ENCODE measurements at places on chromosomes 12 and 14.

DNA sequence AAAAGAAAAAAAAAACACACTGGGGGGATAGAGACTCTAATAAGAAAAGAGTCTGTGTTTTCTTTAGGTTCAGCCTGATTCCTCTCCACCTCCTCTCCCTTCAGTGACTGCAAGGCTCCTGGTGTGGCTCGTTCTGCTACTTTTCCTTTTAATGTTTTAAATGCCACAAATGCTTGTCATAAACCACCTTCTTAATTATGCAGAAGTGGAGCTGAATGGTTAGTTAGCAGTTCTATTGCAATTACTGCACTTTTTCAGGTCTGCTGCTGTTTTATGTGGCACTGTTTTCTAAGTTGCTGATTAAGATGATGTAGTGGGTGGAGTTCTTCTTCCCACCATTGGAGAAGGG, 878.1 kb downstream of the DIO2 start:
- no peak for DNase-seq

GRCh38 chr14:32905013-32905412, 33.7 kb upstream of the NPAS3 start:
- DNase-seq, result no peak

GRCh38 chr12:127025545-127025944, 1241.4 kb upstream of the TMEM132C start:
- DNase-seq, result no peak

GRCh38 chr14:102580550-102581110, 11.8 kb upstream of the RCOR1 start:
- no peak for DNase-seq

- no peak for DNase-seq
These were observed 44.4 kb downstream of the ARL6IP4 start for GRCh38 chr12:123024819-123025391.

GRCh38 chr12:14510574-14510973, 57.1 kb downstream of the PLBD1 start:
- DNase-seq, result no peak

GRCh38 chr12:39935275-39935674, 170.6 kb downstream of the SLC2A13 start:
- DNase-seq, result no peak

- no peak for DNase-seq
These were observed 142.1 kb downstream of the AKAP6 start for GRCh38 chr14:32471181-32471580.

- DNase-seq, result no peak
These were observed 65.1 kb downstream of the PPP1R36 start for GRCh38 chr14:64614805-64615391.

DNA sequence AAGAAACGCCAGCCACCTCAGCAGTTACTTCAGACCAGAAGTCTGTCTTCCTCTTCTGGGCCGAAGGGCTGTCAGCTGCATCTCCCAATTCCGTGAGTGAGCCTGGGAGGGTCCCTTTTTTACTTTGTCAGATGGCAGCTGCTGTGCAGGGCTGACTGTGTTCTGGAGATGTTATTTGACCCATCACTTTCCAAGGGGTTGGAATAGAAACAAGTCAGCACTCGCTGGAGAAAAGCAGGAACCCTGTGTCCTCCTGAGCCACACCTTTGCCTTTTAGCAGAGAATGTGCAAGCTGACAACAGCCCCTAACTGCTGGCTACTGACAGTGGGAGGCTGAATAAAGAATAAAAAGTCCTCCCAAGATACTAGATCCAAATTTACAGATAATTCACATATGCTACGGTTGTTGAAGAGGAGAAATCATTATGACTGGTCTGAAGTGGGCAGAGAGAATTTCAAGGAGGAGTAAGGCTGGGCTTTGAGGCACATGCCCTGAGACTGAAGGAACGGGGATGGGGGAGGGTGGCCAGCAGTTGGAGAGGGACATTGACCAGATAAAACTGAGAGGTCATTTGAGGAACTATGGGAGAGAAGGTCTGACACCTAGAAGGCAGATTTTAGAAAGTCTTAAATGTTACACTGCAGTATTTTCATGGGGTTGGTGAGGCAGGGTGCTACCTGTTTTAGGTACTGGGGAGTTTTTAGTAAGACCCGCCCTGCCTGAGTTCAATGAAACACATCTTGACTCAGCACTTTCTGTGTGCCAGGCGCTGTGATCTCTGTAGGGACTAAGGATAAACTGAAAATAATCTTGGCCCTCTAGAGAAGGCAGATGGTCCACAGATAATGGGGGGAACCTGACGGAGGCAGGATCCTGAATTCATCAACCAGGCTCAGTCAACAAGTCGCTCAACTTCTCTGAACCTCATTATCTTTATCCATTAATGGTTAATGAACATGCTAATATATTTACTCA, 27.4 kb downstream of the FAM234B start:
- DNase-seq, result no peak

GRCh38 chr14:54803926-54804537, 98.6 kb downstream of the GCH1 start:
- no peak for DNase-seq

GRCh38 chr14:93787465-93788292, 606 bp downstream of the PRIMA1 start:
- peak; percentile 77 for DNase-seq
